ENCODE measurements at places on chromosomes 6 and 20.
A peak's percentile ranks its signal among the peaks of the same experiment; 100 is the strongest.

DNA sequence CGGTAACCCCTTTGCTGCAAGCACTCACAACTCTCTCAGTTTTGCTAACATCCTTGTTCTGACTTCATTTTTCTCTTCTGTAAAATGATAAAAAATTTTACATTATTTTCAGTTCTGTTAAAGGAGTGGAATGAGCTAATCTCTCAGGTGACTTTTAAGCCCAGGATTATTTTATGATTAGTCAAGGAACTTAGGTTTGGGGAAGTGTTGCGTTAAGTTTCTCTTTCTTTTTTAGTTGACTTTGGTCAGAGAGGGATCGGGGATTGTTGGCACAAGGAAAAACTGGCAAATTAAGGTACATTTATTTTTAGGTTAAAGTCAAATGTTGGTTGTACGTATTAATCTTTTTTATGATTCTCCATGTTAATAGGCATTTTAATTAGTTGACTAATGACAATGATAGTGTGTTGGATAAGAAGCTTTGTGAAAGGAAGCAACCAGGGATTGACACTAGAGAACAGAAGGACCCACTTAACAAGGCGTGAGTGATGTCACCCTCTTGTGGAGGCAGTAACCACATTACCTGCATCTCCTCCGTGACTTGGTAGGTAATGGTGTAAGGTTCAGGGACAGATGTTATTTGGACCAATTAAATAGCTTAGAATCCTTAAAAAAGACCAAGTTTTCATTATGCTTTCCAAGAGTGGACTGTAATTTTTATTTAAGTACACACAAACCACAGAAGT lies 31.6 kb downstream of the CD83 start:
- DNase-seq, result no peak

GRCh38 chr6:139698526-139699176 lies 324.2 kb upstream of the CITED2 start:
- no peak for DNase-seq

- DNase-seq, result no peak
These were observed 482.3 kb upstream of the SOX4 start for GRCh38 chr6:21111093-21111725.

DNA sequence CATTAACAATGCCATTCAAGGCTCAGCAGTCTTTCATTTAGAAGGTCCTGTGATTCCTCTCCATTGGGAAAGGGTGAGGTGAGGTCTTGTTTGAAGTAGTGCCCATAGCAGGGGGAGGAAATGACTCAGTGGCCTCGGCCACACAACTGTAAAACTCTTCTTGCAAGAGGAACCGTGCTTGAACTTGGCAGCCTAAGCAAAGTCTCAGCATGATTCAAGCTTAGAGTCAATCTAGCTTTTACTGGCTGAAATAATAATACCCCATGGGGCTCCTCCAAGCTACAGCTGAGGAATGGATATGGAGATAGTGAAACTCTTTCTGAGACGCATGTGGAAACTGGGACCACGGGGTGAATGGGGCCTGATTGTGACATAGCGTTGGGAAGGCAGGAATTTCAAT lies 428.2 kb downstream of the BMP2 start:
- no peak for DNase-seq

- DNase-seq, result no peak
These were observed 46.7 kb upstream of the CARMIL1 start for GRCh38 chr6:25232479-25232878.

- DNase-seq, result no peak
These were observed 631.6 kb upstream of the NRSN1 start for GRCh38 chr6:23494367-23494766.

- no peak for DNase-seq
These were observed 100.1 kb downstream of the FARS2 start for GRCh38 chr6:5361396-5361795.

GRCh38 chr6:131998255-131998982 lies 47.2 kb upstream of the CCN2 start:
- DNase-seq, result no peak

DNA sequence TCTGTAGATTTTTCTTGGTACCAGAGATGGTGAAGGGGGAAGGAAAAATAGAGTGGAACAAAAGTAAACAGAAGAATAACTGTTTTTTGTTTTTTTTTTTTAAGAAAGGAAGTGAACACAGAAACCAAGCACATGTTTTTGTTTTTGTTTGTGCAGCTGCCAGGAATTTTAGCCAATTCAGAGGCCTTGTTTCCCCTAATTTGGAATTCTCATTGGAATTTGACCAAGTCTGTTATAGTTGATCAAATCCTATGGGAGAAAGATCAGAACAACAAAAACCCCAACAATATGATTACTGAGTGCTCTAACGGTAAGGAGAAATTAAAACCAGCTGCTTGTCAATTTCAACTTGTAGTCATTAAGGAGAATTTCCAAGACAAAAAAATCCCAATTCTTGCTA lies 18.2 kb upstream of the IL22RA2 start:
- no peak for DNase-seq

DNA sequence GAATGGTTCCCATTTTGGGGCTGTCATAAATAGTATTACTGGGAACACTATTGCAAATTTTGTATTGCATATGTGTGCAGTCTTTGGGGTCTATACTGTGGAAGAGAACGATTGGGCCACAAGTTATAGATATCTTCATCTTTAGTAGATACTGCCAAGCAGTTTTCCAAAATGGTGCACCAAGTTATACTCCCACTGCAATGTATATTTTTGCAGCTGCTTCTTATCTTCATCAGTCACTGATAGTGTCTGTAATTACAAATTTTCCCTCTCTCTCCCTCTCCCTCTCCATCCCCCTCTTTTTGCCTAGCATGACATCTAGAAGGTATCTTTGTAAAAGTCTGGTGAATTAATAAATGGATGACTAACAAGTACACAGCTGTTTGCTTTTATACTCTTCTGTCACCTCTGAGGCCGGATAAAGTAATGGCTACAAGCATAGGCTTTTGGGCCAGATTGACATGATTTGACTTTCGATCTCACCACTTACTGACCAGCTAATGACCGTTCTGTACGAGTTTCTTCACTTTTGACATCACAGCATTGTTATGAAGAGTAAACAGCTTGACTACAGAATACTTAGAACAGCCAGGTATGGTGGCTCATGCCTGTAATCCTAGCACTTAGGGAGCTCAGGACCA lies 113.3 kb upstream of the SLC2A12 start:
- DNase-seq, result no peak

GRCh38 chr6:108846628-108847027 lies 1.6 kb upstream of the ARMC2 start:
- no peak for DNase-seq

DNA sequence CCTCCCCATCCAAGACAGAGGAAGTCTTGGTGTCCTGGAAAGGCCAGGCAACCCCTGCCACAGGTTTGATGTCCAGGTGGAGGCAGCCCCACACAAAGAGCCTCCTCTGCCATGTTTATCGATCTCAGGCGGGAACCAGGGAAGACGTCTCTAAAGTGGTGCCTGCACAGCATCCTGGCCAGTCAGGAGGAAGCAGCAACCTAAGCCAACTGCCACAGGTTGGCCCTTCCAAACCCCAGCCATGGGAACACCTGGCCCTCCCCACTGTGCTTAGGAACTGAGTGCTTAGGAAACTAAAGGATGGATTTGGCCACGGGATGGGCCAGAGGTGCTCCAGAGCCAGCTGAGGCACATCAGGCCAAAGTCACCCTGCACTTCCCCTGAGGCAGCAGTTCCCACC lies 56.9 kb downstream of the CSE1L start:
- DNase-seq, result no peak

- DNase-seq, result no peak
These were observed 118.8 kb downstream of the RALGAPA2 start for GRCh38 chr20:20593447-20594170.

GRCh38 chr20:33773412-33774089 lies 37.6 kb upstream of the CHMP4B start:
- DNase-seq, result no peak

GRCh38 chr6:89385156-89385667 lies 26.9 kb downstream of the RRAGD start:
- DNase-seq, result no peak

- DNase-seq, result no peak
These were observed 32.8 kb downstream of the PPP1R16B start for GRCh38 chr20:38838326-38838725.

DNA sequence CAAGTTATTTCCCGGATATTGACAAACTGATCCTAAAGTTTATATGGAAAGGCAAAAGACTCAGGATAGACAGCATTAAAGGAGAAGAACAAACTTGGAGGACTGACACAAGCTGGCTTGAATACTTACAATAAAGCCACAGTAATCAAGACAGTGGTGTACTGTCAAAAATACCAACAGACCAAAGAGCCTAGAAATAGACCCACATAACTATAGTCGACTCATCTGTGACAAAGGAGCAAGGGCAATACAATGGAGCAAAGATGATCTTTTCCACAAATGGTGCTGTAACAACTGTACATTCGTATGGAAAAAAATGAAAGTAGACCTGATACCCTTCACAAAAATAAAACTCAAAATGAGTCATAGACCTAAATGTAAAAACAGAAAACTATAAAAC lies 46.0 kb downstream of the ABHD12 start:
- no peak for DNase-seq

DNA sequence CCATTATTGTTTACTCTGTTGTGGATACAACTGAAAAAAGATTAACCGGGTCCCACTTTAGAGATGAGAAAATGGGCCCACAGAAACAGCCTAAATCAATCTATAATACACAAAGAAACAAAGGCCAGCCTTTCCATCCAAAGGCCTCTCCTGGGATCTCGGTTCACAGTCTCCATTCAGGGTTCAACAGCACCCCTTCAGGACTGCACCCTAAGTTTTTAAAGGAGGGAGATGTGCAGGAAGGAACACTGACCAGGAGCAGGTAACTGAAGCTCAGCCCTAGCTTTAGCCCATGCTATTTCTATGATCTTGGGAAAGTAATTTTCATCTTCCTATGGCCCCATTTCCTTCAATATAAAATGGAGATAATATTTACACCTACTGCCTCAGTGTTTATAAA lies 147.7 kb downstream of the BTBD9 start:
- no peak for DNase-seq

DNA sequence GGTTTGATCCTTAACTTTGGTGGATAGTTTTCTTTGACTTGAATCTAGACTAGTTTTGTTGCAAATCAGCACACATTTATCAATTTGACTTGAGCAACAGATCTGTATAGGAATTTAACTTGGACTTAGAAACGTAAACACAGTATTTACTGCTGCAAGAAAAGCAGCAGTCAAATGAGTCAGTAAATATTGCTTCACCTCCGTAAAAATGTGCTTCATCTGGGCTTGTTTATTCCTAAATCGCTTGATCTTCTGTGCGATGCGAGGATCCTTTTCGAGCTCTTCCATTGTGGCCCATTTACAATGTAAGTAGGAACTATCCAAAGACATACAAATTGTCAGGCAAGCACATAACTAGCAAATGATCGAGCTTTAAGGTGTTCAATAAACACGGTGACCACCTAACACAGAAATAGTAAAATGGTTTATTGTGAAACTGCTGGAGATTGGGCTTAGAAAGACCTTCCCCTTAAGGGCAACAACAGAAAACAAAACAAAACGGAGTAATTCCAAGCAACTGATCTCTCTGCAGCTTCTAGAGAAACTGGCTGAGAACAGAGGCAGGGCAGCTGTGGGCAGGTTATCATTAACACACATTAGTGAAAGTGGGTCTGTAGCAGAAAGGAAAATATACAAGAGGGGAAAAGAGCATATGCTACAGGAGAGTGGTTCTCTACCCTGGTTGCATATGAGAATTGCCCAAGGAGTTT lies 120.8 kb downstream of the CHD6 start:
- DNase-seq, result no peak

- DNase-seq, result no peak
These were observed at the start of gene ARMH2 for GRCh38 chr6:24798740-24799540. Gene ARMH2, minus strand, starts transcription at chr6:24798917. Its CDS starts 60 bp downstream, at chr6:24798857.

DNA sequence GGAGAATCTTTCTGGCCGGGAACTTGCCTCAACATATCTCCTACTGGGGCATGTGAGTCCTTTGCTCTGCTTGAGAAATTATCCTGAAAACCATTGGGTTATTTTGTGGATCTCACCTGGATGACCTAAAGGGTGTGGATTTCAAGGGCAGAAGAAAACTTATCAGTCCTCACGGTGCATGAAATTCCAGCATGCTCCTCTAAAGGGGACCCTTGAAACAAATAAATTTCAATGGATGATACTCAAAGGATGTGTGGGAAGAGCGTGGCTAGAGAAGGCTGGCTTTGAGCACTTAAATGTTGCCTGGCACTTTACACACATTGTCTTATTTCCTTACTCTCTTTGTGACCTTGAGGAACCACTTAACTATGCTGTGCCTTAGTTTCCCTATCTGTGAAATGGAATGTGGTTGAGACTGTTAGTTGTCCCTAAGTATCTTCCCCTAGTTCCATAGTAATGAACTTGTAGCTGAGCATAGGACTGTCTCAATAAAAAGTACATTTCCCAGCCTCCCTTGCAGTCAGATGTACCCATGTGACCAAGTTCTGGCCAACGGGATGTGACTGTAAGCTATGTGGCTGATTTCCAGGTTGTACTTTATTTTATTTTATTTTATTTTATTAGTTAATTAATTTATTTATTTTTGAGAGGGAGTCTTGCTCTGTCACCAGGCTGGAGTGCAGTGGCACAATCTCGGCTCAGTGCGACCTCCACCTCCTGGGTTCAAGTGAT lies 81.9 kb upstream of the PTPN1 start:
- DNase-seq, result no peak

DNA sequence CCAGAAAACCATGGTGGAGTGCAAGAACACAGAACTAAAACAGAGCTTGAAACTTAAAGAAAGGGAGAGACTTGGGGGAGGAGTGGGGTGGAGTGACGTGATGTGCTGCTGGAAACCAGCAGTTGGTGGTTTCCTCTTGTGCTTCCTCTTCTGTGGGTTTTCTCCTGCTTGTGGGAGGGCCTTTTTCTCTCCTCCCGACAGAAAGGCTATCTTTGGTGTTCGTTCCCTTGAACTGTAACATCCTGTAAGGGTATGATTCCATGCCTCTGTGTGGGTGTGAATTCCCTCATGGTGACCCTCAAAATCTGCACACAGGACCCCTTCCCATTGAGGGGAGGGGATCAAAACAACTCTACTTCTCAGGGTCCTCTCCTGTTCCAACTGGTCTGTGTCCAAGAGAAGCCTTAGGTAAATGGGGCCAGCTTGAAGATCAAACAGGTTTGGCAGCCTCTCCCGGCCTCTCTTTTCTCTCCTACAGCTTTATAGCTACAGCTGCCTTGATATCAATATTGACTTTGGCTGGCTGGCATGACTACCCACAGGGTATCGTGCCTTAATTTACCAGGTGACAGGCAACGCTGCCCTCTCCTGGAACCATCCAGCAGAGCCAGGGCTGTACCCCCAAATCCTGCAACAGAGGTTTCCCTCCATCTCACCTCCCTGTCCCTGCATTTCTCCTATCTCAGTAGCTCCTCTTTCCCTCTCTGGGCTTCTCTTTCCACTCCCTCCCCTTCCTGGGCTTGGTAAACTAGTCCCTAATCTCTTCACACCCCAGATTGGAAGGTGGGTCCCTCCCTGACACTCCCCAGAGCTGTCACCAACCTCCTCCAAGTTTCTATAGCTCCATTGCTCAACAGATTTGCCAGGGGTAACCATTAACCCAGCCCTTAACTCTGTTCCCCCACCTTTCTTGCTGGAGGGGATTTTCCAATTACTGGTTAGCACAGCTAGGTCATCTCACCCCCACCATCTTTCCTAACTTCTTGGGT lies 1.5 kb upstream of the MSH5 start:
- DNase-seq, result peak; percentile 65

GRCh38 chr6:14811775-14812428 lies 434.0 kb upstream of the JARID2 start:
- no peak for DNase-seq

GRCh38 chr6:156511051-156511450 lies 266.1 kb upstream of the ARID1B start:
- DNase-seq, result no peak

GRCh38 chr6:156852147-156852857 lies 75.1 kb downstream of the ARID1B start:
- DNase-seq, result peak; percentile 26
